ENCODE measurements at places on chromosomes 2 and 18.

DNA sequence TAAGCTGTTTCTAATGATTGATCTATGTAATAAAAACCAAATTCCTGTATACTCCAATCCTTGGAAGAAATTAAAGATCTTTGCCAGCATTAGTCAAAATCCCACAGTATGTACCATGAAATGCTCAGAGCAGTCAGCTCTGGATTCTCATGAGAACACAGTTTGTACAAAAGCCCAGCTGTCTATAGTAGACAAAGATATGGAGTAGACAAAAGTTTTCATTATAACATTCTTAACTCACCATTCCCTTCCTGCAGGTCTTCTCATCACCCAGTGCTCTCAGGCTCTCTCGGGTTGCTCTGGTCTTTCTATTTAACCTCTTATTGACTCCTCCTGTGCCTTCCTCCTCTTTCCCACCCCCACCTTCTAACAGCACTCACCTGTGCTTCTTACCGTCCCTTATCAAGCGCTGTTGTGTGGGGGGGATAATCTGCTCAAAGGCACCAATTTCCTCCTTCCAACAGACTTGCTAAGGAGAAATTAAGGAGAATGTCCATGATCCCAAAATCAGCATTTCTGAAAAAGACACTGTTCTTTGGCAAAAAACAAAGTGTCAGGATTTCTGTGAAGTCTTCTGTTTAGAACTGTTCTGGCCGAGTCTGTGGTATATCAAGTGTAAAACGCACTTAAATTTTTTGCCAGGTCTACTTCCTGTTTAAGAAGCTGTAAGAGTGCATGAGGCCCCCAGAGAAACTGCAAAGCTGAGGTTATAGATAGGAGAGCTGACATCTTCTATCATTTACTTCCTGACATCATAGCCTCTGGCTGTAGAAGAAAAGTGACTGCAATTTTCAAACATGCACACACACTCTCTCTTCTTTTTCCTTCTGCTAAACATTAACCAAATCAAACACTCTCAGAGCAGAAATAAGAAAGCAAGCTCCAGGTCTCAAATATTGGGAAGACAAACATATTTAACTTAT lies 144.1 kb downstream of the EVA1A start:
- DNase-seq = no peak

- no peak for DNase-seq
Measured at GRCh38 chr2:9256570-9257043, 50.0 kb downstream of the ASAP2 start.

GRCh38 chr2:33607905-33608304 lies 8.8 kb upstream of the FAM98A start:
- no peak for DNase-seq

DNA sequence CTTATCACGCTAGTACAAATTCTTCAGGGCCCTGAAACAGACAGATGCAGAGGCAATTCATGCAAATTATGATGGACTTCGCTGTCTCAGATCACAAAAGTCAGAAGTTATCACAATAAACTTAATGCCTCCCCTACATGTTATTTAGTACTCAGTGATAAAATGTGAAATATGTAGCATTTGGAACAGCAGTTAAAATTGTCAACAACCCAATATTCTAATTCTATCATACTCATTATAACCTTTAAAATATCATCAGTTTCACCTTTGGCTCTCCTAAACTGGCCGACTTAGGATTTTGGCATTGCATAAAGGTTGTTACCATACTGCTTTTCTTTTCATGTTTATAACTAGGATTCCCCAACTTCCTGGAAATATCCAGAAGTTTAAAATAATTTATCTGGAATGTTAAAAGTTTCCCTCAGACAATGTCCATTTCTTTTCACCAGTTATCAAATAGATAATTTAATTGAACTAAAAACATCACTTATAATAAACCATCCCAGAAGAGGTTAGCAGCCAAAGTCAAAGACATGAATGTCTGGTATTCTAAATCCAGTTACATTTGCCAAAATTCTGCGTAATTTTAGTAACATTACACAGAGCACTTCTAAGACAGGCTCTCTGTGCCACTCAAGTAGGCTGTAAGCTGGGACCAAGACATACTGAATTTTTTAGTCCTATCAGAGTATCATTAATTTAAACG lies 239.8 kb downstream of the RBM43 start:
- DNase-seq = no peak

GRCh38 chr2:231167745-231168459 lies 30.5 kb upstream of the ARMC9 start:
- no peak for DNase-seq

DNA sequence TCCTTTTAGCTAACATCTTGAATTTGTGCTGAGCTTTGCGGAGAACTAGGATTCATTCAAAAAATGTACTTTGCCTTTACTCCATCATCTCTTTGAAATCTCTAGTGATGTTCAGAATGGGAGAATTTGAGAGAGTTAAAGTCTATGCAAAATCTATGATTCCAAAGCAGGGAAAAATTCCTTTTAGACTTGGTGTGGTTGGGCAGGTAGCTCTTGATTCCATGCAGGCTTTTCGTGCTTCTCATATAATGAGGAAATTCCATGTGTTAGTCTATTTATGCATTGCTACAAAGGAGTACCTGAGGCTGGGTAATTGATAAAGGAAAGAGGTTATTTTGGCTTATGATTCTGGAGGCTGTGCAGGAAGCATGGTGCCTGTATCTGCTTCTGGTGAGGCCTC lies 258.9 kb upstream of the EPHA4 start:
- no peak for DNase-seq

- no peak for DNase-seq
Measured at GRCh38 chr18:519019-519879, 18.7 kb upstream of the COLEC12 start.

GRCh38 chr2:64730551-64731262 lies 77.0 kb upstream of the SERTAD2 start:
- peak; percentile 82 for DNase-seq

All from right atrium auricular region (tissue), 2 donors.